ENCODE measurements at places on chromosomes 7 and 10. TPM values are rescaled to one million over a fixed set of nuclear protein-coding genes. Genes with fewer than 3 reads are reported as not detected.

DNA sequence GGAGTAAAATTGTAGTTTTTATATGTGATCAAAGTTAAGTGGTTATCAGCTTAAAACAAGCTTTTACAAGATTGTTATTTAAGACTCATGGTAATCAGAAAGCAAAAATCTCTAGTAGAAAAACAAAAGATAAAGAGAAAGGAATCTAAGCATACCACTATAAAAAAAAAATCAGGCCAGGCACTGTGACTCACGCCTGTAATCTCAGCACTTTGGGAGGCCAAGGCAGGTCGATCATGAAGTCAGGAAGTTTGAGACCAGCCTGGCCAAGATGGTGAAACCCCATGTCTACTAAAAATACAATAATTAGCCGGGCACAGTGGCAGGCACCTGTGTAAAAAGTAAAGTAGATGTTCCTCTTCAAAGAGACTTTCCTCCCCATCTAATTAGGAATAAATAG, 265.9 kb upstream of the NRP1 start:
- DNase-seq: no peak

- no peak for DNase-seq
Observed at GRCh38 chr10:101123815-101124617, 7.1 kb upstream of the TLX1 start.

- no peak for DNase-seq
Observed at GRCh38 chr7:157539521-157539920, 202.7 kb downstream of the DNAJB6 start.

DNA sequence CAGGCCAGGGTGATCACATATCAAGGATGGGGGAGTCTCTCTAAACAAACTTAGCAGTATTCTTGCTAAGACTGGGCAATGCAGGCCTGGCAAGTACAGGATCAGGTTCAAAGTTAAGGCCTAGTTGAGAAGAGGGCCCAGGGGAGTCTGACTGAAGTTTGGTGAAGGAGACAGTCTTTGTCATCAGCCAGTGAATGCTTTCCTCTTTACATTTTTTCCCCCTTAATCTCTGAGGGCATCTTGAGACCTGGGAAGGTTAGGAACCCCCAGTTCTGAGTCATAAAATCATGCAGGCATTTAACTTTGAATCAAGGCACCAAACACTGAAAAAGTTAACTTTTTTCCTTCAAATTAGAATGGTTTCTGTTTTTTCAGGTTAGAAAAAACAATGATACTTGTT, 311.5 kb downstream of the REEP3 start:
- no peak for DNase-seq

DNA sequence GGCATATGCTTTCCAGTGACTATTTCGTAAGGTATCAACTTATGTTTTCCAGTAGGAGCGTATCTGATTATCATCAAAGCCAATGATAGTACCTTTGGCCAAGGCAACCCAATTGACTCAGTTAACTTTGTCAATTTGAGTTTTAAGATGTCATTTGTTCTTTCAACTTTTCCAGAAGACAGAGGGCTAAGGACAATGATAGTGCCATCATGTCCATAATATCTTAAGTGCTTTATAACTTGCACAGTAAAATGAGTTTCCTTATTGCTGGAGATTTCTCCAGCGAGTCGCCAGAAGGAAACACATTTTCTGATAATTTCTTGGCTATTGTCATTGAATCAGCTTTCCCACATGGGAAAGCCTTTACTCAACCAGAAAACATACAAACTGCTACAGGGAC, 35.0 kb downstream of the ANTXRL start:
- no peak for DNase-seq

DNA sequence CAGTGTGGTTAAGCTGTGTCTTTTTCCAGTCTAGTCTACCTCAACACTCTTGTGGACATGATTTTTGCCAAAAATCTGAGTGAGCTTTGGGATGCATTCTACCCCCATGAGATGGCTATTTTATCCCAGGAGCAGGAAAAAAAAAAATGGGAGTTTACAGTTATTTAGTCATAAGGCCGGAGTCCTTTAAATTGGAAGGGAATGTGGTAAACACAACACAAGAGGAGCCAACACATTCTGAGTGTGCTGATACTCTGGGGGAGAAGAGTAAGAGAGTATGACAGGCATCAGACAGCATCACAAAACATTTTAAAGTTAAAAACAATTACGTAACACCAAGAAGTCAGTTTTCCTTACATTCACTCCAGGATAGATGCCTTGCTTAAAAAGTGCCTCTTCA, 46.1 kb downstream of the C1GALT1 start:
- no peak for DNase-seq

DNA sequence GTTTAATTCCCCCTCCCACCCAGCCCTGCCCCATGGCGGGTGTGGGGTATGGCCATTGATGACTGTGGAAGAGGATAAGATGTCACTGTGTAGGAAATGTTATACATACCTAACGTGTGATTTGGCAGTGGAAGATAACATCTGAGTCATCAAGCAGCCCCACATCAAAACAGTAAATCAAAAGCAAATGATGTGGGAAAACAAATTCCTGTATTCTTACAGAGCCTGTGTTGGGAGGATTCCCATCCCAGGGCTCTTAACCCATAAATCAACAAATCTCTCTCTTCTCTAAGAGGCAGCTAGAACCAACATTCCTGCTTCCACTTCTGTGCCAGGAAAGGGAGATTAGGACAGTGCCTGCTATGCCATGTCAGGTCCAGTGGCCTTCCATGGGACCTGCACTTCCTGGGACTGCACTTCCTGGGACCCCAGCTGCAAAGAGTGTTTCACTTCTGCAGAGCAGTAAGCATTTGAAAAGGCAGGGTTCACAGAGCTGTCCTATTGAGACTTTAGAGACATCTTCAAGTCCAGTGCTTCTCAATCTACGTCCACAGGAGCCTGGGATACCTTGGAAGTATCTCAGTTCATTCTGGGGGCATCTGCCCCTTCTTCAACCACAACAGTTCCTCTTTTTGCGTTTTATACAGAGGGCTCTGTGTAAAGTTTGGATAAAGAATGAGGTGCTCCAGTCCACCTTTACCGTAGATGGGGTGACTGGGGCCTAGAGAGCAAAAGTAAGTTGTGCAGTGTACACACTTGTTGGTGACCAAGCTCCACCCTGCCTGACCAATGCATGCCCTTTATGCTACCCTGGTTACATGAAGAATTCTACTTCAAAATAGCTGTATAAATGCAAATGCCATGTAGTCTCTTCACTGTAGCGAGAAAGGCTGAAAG, 45.7 kb downstream of the ATXN7L1 start:
- DNase-seq: no peak

DNA sequence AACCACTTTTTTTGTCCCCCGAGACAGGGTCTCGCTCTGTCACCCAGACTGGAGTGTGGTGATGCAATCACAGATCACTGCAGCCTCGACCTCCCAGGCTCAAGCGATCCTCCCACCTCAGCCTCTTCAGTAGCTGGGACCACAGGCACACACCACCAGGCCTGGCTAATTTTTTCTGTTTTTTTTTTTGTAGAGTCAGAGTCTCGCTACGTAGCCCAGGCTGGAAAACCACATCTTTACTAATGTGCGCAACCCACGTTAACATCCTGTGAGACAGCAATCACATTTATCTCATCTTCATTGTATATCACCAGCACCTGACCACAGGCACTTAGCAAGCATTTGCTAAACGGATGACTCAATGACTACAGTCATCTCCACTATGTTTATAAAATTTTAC, 77.8 kb upstream of the ATP6V0A4 start:
- DNase-seq: peak; percentile 83

GRCh38 chr7:14777806-14778205, 124.7 kb downstream of the DGKB start:
- no peak for DNase-seq

DNA sequence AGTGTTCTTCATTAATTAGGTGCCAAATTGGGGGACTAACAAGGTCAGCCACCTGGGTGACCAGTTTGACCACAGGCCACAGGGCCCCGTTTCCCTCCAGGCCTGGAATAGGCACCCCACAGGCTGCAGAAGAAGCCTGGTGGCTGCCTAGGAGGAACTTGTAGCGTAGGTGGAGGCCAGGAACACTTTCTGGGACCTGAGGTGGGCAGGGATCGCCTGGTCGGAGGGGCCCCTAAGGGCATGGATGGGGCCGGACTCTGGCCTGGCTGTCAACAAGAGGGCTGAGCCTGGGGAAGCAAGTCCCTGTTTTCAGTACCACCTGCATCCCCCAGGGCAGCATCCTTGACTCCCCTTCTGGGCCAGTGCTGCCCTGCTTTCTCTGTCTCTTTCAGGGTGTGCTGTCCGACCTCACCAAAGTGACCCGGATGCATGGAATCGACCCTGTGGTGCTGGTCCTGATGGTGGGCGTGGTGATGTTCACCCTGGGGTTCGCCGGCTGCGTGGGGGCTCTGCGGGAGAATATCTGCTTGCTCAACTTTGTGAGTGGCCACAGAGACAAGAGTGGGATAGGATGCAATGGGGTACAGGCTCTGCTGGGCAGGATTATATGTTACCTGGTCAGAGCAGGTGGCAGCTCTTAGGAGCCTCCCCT, 30.7 kb upstream of the SH2D4B start:
- no peak for DNase-seq

GRCh38 chr10:120253131-120253530, 203.9 kb upstream of the PLPP4 start:
- DNase-seq: no peak

- no peak for DNase-seq
Observed at GRCh38 chr10:70466951-70467350, 11.6 kb upstream of the PALD1 start.

DNA sequence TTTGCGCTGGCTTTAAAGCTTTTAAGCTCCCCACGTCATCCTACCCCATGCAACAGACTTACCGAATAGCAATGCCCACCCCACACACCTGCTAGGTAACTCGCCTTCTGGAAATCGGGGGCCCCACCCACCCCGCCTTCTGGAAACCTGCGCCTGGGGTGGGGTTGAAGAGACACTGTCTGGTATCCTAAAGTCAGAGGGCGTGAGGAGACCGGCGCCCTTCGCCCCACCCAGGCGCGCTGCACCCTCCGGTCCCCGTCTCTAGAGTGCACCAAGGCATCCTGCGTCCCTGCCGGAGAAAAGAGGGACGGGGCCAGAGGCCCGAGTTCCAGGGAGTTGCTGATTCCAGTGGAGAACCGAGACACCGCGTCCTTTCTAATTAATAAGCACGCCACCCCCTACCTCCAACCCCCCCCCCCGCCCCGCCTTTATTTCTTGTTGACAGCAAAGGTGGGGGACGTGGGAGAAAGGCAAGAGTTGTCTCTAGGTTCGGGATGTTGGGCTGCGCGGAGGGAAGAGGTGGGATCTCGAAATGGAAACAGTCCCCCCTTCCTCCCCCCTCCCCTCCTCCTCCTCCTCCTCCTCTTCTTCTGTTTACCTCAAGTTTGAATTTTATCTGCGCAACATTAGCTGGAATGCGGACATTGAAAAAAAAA, 220.9 kb upstream of the MKLN1 start:
- peak; percentile 76 for DNase-seq

CAV1 gene
- total RNA-seq: not detected

EBF3 gene
- not detected for total RNA-seq

NPFFR1 gene
- total RNA-seq: not detected

CYP2W1 gene
- total RNA-seq: not detected

MAGI2 gene
- 0.05 TPM for total RNA-seq
